ENCODE measurements at places on chromosomes 16 and 17.

DNA sequence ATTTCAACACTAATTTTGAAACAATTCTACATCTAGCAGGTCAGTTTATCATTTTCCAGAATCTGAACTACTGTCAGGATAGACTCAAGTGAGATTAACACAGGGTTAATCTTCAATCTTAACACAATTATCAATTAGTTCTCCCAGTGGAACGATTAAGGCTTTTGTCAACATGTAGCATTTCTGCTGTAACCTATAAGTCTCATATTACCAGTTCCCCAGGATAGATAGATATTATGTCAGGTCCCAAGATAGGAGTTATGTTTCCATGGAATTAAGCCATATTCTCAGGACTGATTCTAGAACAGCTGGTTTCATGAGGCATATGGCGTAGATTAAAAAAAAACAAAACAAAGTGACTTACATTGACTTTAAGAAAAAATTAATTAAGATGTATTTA, 4.4 kb upstream of the FBF1 start:
- no peak for DNase-seq

DNA sequence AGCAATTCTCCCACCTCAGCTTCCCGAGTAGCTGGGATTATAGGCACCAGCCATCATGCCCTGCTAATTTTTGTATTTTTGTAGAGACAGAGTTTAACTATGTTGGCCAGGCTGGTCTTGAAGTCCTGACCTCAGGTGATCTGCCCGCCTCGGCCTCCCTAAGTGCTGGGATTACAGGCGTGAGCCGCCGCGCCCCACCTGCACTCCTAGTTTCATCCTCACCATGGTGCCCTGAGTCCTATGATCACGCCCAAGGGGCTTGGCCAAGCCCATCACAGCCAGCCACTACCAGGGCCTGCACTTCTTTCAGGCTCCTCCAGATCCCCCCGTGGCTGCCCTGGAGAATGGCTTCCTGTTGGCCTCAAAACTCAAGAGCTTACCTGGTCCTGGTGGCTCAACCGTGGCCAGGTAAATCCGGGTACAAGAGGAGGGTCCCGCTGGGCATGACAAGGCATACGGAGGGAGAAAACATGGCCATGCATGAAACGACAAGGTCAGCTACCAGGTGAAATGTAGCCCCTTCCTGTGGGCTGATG, 20.4 kb upstream of the TFAP4 start:
- DNase-seq, result no peak

DNA sequence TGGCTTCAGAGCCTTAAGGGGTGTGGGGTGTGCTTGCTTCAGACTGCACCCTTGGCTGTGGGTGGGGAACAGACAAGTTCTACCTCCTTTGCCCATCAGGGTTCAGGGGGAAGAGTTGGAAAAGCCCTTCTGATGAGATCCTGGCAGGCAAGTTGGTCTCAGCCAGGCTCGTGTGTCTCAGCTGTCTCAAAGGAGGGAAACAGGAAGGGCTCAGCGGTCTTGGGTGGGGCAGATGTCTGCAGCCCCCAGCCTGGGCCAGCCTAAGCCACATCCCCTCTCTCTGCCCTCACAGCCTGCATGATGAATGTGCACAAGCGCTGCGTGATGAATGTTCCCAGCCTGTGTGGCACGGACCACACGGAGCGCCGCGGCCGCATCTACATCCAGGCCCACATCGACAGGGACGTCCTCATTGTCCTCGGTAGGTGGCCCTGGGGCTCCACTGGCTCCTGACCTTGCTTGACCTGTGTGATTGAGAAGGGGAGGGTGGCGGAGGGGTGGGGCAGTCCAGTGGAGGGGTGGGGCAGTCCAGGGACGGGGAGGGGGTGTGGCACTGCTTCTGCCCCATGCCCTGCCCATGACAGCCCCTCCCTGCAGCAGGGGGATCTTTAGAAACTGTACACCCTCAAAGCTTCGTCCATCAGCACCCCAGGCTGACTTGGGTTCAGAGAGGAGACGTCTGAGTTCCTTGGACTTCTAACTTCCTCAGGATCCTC, 199.5 kb downstream of the PRKCB start:
- DNase-seq, result no peak

GRCh38 chr16:83859265-83859664, 39.6 kb upstream of the MLYCD start:
- no peak for DNase-seq

DNA sequence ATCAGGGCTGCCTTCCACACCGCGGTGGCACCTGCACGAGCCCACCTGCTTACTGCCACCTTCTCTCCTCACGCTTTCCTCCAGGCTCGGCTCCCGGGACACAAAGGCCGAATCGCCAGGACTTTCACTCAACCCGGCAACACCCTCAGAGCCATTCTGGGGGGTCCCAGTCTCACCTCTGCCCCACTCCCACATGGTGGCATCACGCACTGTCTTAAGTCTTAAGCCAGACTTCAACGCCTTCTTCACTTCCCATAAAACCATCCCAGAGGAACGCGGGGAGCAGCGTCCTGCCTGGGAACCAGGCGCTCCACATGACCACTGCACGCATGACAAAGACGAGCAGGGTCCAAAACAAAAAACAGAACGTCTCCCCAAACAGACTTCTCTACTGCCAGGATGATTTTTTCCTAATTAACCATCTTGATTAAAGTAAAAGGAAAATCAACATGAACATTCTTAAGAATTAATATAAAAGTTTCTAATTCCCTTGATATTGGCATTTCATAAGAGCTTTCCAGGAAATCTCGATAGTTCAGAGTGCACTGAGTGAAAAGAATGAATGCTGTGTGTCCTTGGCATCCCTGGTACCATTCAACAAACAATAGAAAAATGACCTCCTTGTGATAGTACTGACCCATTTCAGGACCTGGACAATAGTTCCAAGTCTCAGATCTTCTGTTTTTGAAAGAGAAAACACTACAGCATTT, 2.6 kb downstream of the CANT1 start:
- DNase-seq, result no peak

- no peak for DNase-seq
Observed at GRCh38 chr17:78395155-78395554, 16.7 kb downstream of the PGS1 start.

DNA sequence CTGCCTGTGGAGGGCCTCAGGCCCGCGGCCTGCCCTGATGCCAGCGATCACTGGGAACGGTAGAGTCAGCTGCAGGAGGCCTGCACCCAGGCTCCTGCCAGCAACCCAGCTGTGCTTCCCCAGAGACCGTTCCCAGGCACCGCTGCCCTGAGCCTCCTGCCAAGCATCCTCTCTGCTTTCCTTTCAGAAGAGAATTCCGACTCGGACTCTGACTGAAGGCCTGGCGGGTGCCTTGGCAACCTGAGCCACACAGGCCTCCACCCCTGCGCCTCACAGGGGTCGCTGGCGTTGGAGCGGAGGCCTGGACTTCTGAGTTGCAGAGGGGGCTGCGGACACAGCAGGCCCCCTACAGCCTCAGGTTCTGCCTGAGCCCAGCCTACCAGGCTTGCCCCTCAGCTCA, 7.9 kb downstream of the CMTM3 start:
- no peak for DNase-seq

- no peak for DNase-seq
Observed at GRCh38 chr16:69925311-69925710, 25.8 kb upstream of the CLEC18A start.

DNA sequence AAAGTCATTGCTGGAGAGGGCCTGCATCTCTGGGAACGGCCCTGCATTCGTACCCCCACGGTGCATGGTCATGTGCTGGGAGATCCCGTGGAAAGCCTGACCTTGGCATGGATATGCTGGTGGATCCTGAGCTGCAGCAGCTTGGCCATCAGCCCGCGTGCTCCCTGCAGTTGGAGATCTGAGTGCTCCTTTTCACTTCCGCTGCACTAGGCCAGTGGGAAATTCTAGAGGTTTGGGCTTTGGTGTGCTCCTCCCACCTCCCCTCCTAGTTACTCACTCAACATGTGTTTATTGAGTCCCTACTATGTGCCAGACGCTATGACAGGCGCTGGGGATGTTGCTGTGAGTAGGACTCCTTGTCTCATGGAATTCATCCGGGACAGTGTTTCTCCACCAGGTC, 91.1 kb downstream of the RGS9 start:
- DNase-seq, result no peak

DNA sequence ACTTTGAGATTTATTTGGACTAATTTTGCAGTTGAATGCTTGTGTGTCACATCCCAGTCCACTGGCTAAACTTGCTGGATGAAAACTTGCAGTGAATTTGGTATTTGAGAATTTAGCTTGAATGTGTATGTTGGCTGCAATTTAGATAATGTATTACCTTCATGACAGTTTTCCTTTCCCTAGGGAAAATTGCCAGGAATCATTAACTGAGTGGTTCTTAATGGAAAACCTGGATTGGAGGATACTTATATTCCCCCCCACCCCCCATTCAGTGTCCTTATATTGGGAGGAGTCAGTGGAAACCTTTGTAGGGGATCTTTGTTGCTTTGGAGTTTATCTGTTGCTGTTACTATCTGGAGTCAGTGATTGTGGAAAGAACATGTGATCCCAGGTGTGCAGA, 67.6 kb downstream of the KPNA2 start:
- DNase-seq, result no peak

DNA sequence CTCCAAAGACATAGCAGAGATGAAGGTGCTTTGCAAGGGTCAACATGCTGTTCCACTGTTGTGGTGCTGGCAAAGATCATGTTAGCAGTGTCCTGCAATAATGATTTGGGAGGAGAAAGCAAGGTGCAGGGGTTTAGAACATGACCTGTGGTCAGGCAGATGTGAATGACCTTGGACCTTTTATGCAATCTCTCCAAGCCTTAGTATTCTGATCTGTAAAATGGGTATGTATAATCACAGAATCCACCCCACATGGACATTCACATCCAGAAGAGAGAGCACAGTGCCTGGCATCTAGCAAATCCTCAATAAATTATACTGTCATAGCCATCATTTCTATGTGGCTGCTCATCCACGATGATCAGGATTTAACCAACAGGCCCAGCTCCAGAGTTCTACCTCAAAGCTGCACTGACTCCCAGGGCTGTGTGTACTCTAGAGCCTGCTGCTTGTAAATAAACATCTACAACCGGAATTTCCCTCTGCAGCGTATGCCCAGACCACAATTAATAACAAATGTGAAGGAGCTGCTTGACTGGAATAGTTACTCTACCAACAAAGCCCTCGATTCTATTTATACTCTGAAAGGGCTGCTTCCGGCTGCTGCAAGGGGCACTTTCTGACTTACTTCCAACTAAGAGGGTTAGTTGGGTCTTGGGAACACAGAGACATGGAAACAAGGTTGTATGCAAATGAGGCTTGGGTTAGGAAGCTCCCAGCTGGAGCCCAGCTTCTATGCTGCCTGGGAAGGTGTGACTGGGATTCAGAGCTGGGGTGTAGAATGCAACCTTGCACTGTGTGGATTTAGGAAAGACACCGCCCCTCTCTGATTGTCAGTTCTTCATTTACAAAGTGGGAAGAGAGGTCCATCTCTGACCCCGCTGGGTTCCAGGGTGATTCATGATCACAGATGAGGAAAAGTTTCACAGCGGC, 265.2 kb downstream of the XYLT1 start:
- DNase-seq, result no peak

DNA sequence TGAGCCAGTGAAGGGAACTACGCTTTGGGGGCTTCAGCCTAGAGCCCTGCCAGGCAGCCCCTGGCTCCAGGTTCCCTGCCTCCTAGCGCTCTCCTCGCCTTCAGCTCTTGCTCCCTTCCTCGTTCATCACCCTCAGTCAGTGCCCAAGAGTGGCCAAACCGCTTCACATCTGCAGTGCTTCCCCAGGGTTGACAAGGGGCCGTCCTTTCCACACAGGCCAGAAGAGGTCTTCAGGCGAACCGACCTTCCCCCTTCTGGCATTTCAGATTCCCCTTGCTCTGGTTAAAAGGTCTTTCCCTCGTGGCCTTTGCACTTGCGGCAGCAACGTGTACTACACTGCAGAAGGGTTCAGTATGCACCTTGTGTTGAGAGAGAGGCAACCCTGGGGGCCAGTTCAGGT, 4.1 kb downstream of the RASD1 start:
- DNase-seq, result no peak

DNA sequence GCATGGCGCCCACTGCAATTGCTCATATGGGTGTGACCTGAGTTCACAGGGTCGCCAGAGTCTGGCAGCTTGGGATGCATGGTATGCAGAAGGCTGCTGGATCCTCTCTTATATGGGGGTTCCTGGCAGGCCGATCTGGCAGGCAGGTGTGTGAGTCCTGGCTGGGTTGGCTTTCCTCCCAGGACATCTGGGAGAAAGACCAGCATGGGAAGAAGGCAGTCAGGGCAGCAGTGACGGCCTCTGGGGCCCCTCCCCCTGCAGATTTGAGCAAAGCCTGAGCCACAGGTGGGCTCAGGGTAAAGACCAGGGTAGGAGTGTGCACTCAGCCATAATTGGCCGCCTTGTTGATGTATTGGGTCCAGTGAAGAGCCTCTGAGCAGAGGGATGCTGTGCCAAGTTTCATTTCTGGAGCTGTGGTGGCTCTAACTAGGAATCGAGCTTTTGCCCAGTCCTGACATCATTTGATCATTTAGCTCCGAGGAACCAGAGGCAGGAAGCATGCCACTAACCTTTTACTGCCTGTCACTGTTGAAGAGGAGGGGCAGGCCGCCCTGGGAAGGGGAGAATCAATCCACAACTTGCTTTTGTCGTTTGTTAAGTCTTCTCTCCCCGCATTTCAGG, 174.3 kb downstream of the CCDC182 start:
- no peak for DNase-seq

GRCh38 chr17:17568772-17569195, 22.7 kb downstream of the PEMT start:
- peak; percentile 12 for DNase-seq

- no peak for DNase-seq
Observed at GRCh38 chr17:67601897-67602296, 115.8 kb upstream of the NOL11 start.

DNA sequence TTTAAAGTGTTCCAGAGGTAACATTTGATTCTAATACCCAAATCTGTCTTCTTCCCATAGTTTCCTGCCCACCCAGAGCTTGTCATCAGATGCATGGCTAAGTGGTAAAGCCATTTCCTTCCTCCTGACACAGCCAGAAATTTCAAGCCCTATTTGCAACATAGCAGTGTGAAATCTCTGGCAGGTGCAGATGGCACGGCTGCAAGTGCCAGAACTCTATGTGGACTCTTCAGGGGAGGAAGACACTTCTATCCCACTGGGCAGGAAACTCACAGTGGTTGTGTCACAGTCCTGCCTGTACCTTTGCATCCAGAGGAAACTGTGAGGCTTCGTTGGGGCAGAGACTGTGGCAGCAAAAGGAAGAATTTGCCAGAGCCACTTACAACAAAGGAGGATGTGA, 13.2 kb downstream of the DYNLRB2 start:
- no peak for DNase-seq

- no peak for DNase-seq
Observed at GRCh38 chr17:45906927-45907622, 12.7 kb downstream of the MAPT start.

- DNase-seq, result no peak
Observed at GRCh38 chr16:4334724-4335495, 16.2 kb downstream of the PAM16 start.

GRCh38 chr16:69064764-69065313, 40.6 kb upstream of the HAS3 start:
- no peak for DNase-seq
